ENCODE measurements at places on chromosomes 16 and 17.

DNA sequence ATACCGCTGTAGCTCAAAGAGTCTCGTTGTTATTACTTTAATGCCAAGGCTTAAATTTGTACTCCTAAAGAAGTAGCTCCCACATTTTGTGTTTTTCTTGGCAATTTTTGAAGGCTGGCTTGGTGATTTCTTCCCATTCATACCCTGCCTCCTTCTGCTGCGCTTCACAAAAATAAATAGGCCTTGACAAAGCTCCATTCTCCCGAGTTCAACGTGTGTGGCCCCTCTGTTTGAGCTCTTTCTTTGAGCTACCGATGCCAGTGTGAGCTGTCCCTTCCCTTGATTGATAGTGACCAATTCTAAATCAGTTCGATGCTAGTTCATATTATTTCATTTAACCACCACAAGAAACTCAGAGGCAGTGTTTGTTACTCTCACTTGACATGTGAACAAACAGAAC lies 96.8 kb downstream of the MAP2K6 start:
- DNase-seq, result no peak

GRCh38 chr16:2211923-2212347 lies 1.3 kb upstream of the BRICD5 start:
- no peak for DNase-seq

DNA sequence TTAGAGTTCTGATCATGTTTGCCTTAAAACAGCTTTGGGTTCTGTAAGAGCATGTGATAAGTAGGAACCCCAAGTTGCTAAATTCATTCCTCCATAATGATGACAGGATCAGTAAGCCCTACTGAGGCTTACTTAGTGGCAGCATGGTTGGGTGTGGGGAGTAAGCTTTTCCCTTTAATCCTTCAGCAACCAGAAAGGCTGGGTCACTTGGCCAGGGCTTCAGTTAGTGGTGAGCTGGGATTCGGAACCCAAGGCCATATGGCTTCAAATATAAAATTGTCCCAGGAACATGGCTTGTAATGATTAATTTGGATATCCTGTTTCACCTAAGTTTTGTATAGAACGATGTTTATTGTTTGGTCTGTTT lies 850 bp downstream of the GINS3 start:
- DNase-seq, result peak; percentile 76

- DNase-seq, result no peak
Observed at GRCh38 chr16:81035975-81036750, 521 bp downstream of the ATMIN start.

DNA sequence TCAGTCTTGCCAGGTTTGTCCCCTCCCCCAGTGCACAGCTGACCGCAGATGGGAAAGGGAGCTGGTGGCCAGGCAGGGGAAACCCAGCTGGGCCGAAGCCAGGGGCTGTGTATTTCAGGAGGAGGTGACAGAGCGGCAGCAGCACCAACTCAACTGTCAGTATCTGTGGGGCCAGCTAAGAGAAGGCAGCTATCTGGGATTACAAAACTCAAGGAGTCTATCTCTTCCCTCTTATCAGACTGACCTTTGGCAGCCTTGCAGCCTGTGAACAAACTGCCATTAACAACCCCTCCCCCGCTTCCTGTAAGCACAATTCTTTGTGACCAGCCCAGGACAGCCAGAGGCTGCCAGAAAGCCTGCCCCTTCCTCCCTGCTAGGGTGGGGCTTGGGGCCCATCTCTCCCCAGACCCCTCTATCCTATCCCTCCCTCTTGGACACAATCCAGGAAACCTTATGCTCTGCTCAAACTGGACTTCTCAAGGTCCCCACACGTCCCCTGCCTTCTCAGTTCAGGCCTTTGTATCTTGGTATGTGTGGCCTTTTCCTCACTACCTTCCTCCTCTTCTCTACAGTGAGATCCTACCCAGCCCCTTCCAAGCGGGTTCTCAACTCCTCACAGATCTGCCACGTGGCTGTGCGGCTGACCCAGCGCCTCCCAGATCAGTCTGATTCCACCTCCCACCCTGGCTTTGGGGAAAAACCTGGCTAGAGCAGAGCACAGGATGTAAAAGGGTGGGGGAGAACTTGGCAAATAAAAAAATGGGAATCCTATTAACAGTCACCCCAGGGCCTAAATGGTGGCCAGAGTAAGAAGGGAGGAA lies 10.5 kb downstream of the ST3GAL2 start:
- DNase-seq, result peak; percentile 68

- DNase-seq, result no peak
Observed at GRCh38 chr16:10652730-10653590, 41.8 kb downstream of the TEKT5 start.

DNA sequence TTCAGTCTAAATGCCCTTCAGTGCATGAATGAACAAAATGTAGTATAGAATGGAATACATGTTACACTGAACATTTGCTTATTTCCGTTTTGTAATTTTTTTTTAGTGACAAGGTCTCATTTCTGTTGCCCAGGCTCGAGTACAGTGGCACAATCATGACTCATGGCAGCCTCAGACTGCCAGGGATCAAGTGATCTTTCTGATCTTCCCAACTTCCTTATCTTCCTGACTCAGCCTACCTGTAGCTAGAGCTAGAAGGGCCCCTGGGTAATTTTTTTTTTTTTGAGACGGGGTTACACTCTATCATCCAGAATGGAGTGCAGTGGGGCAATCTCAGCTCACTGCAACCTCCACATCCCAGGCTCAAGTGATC lies 7.3 kb upstream of the SLX4 start:
- DNase-seq, result no peak

GRCh38 chr17:76682296-76682695 lies 28.5 kb downstream of the MXRA7 start:
- no peak for DNase-seq

DNA sequence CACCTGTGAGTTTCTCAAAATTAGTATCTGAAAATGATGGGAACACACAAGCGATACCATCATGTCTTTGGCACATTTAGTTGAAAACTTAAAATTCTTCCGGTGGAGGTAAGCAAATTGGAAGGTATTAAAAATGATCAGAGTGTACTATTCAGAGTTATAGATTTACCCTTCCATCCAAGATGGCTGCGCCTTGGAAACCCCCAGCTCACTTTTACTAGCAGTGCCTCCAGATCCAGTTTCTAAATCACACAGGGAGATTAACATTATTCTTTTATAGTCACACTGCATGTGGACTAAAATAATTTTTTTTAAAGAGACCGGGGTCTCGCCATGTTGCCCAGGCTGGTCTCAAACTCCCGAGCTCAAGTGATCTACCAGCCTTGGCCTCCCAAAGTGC lies 15.0 kb downstream of the PITPNC1 start:
- DNase-seq, result no peak

DNA sequence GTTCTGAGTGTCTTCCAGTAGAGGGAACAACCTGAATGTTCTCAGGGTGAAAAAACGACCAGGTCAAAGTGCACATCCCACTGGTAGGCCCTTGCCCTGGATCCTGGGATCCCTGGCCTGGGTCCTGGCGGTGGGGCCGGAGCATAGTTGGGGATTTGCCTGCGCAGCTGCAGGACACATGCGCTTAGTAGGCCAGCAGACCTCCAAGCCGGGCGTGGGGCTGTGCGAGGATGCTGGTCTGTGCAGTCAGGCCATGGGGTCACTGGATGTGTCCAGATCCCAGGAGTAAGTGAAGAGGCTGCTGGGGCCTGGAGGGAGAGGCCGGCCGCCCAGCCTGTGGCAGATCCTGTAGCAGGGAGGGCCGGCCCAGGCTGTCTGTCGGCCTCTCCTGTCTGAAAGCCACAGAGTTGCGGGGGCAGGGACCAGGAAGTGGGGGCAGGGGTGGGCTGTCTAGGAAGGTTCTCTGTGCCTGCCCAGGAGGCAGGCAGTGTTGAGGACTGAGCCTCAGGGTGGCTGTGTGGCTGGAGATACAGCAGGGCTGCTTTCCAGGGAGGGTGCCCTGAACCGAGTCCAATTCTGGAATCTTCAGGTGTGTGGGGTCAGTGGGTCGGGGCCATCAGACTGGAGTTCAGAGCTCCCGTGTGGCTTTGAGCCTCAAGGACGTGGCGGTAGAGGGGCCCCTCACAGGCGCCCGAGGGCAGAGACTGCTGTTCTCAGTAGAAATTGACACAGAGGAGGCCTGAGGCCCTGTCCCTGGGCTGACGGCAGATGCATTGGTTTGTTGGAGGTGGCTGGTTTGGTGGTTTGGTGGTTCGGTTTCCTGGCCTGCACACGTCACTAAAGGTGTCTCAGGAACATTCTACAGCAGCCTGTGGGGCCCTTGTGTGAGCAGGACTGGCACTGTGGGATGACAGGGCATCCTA lies 17.2 kb upstream of the NUDT16L1 start:
- no peak for DNase-seq

- no peak for DNase-seq
Observed at GRCh38 chr17:62898239-62898864, 67.7 kb upstream of the TANC2 start.

- peak; percentile 65 for DNase-seq
Observed at GRCh38 chr16:25106567-25107465, 4.7 kb upstream of the LCMT1 start.

GRCh38 chr17:59828478-59828760 lies 64.3 kb downstream of the TUBD1 start:
- peak; percentile 93 for DNase-seq

DNA sequence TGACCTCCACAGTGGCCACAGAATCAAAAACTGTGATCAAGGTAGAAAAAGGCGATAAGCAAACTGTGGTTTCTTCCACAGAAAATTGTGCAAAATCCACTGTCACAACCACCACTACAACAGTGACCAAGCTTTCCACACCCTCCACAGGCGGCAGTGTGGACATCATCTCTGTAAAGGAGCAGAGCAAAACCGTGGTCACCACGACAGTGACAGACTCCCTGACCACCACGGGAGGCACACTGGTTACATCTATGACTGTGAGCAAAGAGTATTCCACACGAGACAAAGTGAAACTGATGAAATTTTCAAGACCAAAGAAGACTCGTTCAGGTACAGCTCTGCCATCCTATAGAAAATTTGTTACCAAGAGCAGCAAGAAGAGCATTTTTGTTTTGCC lies 83.6 kb downstream of the C17orf58 start:
- no peak for DNase-seq

- DNase-seq, result no peak
Observed at GRCh38 chr16:7160093-7160492, 172.6 kb upstream of the RBFOX1 start.

GRCh38 chr17:65271296-65271695 lies 134.1 kb downstream of the RGS9 start:
- DNase-seq, result no peak

- DNase-seq, result no peak
Observed at GRCh38 chr17:42706732-42707131, 24.4 kb downstream of the CNTNAP1 start.

- DNase-seq, result no peak
Observed at GRCh38 chr17:81354954-81355347, 40.3 kb upstream of the BAHCC1 start.

- peak; percentile 96 for DNase-seq
Observed at GRCh38 chr17:63491977-63492618, 15.2 kb downstream of the ACE start.

GRCh38 chr16:11949527-11949926 lies 7.7 kb upstream of the NPIPB2 start:
- peak; percentile 65 for DNase-seq

GRCh38 chr17:68101987-68102314 lies 66.4 kb downstream of the KPNA2 start:
- no peak for DNase-seq

DNA sequence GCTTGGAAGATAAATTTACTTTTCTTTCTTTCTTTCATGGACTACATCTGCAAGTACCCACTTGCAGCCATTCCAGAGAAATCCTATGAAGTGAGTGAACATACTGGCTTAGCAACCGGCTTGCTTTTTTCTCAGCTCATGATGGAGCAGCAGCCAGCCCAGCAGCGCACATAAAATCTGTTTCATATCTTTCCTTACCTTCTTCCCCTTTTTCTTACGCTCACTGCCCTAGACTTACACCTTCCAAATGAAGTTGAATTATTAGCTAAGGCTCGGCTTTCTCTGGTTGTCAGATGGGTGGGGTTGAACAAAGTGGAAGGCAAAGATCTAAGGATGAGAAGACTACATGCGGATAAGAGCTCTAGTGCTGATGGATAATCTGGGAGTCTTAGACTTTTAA lies 13.9 kb upstream of the ABCA8 start:
- no peak for DNase-seq

DNA sequence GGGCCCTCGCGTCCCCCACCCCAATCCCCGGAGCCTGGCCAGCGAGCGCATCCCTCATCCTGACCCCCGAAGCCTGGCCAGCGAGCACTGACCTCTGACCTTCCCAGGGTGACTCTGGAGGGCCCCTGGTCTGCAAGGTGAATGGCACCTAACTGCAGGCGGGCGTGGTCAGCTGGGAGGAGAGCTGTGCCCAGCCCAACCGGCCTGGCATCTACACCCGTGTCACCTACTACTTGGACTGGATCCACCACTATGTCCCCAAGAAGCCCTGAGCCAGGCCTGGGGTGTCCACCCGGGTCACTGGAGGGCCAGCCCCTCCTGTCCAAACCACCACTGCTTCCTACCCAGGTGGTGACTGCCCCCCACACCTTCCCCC lies 2.3 kb downstream of the TPSD1 start:
- no peak for DNase-seq

GRCh38 chr17:38460716-38461630 lies 32.7 kb downstream of the ARHGAP23 start:
- DNase-seq, result no peak

DNA sequence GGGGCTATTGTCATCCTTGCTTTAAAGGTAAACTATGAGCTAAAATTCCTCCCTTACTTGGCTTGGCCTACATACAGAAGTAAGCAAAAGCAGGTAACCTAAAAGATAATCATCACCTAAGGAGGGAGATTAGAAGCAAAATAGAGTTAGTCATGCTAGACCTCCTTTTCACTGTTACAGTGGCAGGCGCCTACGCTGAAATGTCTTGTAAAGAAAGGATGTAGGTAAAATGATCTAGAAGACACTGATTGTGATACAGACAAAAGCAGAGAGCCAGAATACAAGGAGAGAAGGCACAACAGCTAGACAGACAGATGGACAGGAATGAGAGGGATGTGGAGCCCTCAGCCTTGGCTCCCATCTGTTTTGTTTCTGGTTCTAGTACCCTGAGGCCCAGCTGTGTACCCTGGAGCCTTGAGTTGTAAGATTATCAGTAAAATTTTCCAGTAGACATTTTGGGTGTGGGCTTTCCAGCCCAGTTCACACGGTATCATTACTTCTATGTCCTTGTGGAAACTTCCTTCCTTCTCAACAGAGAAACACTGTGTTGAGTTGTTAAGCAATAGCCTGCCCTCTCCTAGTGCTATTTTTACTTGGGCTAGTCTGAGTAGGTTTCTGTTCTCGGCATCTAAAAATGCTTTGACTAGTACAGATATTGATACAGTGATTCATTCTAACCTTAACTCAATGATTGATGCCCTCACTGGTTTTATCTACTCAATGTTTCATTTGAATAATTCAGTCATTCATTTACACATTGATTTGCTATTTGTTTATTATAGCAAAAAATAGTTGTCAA lies 7.7 kb upstream of the C16orf78 start:
- DNase-seq, result peak; percentile 57

- DNase-seq, result no peak
Observed at GRCh38 chr17:62790564-62790986, 17.5 kb downstream of the MARCHF10 start.

GRCh38 chr16:63458846-63459245 lies 1422.6 kb upstream of the CDH8 start:
- DNase-seq, result no peak
